Stimulated activated CD4-positive, alpha-beta T cell treated with anti-CD3 and anti-CD28 coated beads, Interleukin-15, amount 100 ng/mL, for 48 hours (primary cell): ENCODE measurements at places on chromosomes 16 and 17.

GRCh38 chr17:51742571-51742970 is 415.9 kb downstream of the CA10 start:
- DNase-seq = no peak

DNA sequence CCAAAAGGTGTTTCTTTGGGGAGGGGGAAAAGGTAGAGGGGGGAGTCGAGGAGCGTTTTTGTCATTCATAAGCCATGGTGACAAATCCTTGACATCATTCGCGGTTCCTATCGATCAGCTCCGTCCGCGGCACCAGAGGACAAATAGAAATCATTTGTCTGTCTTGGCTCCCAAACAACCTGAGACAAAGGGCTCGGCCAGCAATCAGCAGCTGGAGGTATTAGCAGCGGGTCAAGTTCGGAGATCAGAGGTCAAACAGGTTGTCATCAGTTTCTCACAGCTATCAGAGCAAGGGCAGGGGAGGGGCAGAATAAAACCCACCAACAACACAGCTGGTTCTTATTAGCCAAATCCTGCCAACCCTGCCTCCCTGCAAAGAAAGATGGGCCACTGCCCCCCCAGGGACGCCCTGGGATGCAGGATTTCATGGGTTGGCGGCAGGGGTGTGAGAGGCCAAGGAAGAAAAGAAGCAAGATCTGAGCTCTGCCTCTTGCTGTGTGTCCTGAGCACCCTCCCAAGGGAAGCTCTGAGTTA is 145.3 kb upstream of the LHX1 start:
- no peak for DNase-seq

DNA sequence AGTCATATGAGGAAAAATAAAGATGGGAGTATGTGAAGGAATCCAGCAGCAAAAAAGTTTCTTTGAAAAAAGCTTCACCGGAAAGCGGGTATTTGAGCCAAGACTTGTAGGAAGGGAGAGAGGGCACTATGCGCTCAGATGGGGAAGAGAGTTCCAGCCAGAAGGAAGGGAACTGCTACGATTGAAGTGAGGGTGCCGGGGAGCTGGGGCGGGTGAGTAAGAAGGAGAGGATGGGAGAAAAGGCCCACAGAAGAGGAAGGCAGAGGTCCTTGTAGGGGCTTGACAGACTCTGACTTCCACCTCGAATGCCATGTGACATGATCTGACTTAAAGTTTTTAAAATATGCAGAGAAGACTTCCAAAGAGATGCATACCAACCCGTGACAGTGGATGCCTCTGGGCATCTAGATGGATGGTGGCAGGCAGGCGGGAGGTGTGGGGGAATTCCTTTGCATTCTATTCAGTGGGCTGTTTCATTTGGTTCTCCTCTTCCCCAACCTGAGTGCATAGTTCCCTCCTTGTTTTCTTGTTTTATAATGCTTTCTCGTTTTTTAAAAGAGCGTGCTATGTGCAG is 44.9 kb downstream of the CDRT4 start:
- no peak for DNase-seq

- no peak for DNase-seq
Observed at GRCh38 chr17:15660077-15660476, 24.0 kb downstream of the TRIM16 start.

DNA sequence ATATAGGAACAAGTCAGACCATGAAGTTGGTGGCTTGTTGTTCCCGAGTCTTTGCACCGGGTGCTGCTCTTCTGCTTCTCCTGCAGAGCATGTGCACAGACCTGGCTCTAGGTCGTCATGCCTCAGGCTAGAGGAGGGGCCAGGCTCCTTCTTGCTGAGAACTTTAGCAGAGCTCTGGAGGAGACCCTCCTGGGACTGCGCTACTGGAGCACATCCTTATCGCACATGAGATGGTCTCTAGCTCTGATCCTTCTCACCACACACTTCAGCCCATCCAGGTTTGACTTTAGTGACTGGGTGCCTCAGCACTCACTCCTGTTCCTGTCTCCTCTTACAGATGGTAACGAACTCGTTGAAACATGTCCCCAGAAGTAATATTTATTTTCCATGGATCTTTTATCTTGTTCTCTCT is 14.9 kb downstream of the FOXK2 start:
- no peak for DNase-seq

DNA sequence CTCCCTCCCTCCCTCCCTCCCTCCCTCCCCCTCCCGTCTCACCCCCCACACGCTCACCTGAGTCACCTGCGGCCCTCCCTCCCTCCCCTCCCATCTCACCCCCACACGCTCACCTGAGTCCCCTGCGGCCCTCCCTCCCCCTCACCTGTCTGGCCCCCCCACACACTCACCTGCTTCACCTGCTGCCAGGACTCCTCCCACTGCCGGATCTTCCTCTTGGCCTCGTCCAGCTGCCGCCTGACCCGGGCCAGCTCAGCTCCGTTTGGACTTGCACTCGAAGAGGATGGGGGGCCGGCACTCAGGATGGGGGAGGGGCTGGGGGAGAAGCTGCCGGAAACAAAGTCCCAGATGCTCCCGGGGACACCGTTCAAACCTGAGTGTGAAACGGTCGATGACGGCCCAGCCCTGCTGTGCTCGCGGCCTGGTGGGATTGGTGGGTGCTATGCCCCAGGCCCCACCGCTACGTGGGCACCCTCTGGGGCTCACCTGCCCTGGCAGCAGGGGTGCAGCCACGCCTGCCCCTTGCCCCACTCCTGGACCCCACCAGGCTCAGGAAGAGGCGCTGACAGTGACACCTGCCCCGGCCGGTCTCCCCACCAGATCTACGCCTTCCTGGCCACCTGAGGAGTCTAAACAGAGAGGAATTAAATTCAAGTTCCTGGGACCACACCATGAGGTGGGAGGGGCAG is 15.9 kb downstream of the GNPTG start:
- DNase-seq = no peak

DNA sequence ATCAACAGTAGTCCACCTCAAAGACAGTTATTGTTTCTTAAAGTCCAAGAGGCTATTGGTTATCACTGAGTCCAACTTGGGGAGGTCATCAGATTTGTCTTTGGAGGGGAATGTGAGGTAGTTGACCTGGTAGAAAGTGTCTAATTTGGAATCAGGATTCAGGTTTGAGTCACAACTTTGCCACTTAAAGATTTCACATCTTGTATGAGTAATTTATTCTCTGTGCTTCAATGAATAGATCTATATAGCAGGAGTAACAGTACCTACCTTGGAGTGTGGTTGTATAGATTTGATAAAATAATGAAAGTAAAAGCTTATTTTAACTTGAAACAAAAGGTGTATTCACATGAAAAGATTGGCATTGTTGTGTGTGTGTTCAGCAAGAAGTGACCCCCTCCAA is 119.3 kb upstream of the TBX2 start:
- DNase-seq = no peak

DNA sequence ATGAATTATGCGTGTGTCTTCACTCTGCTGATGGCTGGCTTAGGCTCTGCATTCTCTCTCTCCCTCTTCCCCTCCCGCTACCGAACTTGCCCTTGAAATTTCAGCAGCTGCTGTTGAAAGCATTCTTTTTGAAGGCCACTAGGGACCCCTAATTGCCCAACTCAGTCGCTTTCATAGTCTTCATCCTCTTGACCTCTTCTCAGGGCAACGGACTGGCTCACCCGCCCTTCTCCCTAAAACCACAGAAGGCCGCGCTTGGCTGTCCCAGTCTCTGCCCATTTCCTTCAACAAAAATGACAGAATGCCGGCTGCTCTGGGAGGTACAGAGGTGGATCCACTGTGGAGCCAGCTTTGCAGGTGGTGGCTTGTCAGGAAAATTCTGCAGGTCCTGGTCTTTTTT is 21.0 kb upstream of the FMNL1 start:
- no peak for DNase-seq

DNA sequence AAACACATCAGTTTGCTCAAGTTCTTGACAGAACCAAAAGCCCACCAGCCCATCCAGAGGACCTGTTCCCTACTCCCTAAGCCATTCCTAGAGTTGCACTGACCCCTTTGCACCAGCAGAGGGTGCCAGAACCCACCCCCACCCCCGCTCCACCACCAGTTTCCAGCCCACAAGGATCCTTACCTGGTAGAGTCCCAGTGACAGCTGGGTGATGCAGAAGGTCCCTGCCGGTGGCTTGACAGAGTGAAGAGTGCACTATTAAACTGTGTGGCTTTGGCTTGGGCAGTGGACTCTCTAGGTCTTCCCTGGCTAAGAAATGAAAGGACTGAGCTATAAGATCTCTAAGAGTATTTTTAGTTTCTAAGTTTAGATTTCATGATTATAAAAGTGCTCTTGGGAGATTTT is 73.3 kb upstream of the MTMR4 start:
- DNase-seq = peak; percentile 26

DNA sequence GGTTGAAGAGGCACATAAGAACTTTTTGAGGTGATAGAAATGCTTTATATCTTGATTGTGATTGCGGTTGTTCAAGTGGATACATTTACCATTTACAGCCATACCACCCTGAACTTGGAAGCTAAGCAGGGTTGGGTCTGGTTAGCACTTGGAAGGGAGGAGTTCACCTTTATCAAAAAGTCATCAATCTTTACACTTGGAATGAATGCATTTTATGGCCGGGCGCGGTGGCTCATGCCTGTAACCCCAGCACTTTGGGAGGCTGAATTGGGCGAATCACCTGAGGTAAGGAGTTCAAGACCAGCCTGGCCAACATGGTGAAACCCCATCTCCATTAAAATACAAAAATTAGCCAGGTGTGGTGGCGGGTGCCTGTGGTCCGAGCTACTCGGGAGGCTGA is 9.5 kb upstream of the GJD3 start:
- DNase-seq = no peak

- DNase-seq = no peak
Observed at GRCh38 chr17:58401287-58401686, 16.0 kb downstream of the RNF43 start.

DNA sequence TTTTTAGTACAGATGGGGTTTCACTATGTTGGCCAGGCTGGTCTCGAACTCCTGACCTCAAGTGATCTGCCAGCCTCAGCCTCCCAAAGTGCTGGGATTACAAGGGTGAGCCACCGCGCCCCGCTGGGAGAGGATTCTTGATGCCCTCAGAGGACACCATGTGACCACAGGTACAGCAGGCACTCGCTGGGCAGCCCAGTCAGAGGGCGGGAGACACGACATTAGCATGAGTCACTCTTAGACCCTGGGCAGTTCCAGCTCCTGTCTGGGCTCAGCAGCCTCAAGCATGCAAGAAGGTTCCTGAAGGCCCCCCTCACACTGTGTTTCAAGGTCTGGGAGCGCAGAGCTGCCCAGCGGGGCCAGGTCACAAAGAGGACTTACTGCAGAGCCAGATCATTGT is 11.9 kb downstream of the STAC2 start:
- no peak for DNase-seq

DNA sequence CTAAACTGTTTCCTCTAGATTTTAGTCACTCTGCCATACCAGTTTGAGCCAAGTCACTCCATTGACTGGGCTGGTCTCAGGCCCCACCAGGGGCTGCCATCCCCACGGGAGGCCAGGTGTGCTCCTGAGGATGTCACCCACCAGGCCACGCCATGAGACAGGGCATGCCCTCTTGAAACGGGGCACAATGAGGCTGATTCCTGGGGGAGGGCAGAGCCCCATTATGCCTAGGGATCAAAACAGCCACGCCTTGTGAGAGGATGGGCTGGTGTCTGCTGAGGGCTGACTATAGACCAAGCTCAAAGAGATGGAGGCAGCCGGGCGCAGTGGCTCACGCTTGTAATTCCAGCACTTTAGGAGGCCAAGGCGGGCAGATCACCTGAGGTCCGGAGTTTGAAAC is 21.5 kb downstream of the GINS2 start:
- DNase-seq = no peak

DNA sequence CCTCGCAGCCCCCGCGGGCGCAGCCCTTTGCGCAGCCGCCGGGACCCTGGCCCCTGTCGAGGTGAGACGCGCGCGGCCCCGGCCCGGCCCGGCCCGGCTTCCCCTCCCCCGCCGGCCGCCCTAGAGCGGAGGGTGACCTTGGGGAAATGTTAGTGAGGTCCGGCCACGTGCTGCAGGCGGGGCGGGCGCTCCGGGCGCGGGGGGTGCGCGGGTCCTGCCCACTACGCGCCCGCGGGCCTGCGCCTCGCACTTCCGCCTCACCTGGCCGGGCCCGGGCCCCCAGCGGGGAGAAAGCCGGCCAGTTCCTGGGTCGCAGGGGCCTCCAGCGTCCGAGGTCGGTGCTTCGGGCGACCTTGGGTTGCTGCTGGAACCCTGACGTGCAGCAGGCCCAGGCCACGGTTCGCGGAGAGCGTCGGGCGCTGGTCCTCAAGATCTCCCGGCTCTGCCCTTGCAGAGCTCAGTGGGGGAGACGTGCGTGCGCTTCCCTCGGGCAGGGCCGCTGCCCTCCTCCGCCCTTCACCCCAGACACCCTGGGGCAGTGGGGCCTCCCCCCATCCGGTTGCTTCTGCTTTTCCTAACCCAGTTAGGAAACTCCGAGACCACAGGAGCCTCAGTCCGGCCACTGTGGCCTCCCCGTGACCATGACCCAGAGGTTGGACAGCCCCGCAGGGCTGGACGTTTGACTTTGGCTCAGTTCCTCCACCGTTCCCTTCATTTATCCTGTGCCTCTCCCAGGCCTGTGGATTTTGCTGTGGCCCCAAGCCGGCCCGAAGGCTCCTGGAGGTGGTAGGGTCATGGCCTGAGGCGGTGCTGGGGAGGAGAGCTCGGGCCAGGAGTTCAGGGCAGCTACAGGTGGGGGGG is 791 bp downstream of the MCRIP2 start:
- no peak for DNase-seq

- peak; percentile 75 for DNase-seq
Observed at GRCh38 chr17:38967290-38967738, at the start of gene FBXO47. Gene FBXO47 (minus strand): TSS chr17:38967403. CDS start chr17:38963025, 4,378 bp downstream.

GRCh38 chr16:70715860-70716357 is 30.1 kb upstream of the MTSS2 start:
- no peak for DNase-seq

DNA sequence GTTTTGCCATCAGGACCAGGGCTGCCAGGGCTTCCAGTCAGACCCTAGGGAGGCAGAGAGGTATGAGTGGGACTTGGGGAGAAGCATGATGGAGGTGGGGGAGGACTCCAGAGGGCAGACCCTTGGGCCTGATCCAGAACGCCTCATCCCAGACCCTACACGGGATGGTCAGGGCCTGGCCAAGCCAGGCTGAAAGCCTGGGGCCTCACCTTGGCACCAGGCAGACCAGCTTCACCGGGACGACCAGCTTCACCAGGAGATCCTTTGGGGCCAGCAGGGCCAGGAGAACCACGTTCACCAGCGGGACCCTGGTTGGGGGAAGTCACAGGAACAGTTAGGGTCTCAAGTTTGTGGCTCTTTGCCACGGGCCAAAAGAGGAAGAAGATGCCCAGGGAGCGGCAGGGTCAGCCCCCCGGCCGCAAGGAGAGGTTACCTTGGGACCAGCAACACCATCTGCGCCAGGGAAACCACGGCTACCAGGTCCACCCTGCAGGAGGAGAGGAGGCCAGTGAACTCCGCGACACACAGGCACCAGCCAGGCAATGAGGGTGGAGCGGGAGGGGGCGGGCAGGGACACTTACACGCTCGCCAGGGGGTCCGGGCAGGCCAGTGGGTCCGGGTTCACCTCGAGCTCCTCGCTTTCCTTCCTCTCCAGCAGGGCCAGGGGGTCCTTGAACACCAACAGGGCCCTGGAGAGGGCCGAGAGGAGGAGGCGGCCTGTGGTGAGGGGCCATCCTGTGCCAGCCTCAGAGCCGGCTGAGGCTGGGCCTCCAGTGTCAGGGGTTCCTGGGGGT is 7.1 kb downstream of the COL1A1 start:
- no peak for DNase-seq

GRCh38 chr17:53119773-53120172 is 703.0 kb upstream of the KIF2B start:
- no peak for DNase-seq

- no peak for DNase-seq
Observed at GRCh38 chr16:55671206-55671973, 15.6 kb downstream of the SLC6A2 start.
